K562 (cell line): ENCODE measurements at places on chromosomes 2 and 18.

GRCh38 chr18:9867071-9867594, 18.6 kb upstream of the TXNDC2 start:
- DNase-seq = no peak

GRCh38 chr2:177172034-177172880, 40.3 kb upstream of the HNRNPA3 start:
- DNase-seq = no peak

DNA sequence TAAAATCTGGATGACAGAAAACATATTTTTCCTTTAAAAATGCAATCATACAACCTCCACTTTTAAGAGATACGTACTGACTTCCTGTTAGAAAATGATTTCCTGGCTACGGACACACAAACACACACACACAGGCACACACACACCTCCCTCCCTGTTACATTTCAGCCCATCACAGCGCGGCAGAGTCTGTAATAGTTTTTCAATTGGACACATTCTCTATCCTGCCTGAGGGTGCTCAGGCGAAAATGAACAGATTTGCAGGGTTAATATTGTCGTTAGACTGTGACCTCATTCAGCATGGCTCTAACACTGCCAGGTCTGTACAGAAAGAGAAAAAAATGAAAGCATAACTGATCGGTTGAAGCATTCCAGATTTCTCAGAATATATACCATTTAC, 45.0 kb downstream of the KCTD1 start:
- DNase-seq = no peak

DNA sequence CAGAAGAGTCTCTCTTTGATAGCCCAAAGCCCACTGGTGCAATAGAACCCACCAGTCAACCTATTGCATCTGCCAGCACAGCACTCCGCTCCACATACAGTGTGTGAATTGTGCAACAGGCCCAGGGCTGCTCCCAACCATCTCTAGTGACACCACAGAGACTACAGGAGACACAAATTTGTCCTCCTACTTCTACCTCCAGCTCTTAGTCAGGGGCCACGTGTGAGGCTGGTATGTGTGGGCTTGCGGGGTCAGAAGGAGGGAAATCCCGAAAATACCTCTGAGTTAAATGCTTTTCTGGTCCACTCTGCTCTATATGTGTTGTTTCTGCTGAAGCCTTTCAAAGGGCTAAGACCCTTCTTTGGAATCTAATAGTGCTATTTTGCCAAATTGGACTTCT, 18.0 kb downstream of the DGUOK start:
- no peak for DNase-seq

- no peak for DNase-seq
Observed at GRCh38 chr2:150142561-150142960, 344.9 kb downstream of the RND3 start.

DNA sequence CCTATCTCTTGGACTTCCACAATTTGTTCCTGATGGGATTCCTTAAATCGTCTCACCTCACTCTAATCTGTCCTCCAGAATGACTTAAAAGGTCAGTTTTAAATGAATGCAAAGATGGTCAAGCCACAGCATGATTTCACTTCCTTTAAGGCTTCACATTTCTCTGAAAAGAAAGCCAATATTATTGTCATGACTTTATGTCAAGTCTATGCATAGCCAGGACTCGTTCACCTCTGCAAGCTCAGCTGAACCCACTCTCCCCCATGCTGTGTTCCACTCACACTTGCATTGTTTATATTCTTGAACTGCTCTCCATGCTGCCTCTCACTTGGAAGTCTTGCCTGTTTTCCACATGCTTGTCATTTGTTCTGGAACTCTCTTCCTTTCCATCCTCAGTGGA, 298.4 kb upstream of the MMADHC start:
- DNase-seq = no peak

DNA sequence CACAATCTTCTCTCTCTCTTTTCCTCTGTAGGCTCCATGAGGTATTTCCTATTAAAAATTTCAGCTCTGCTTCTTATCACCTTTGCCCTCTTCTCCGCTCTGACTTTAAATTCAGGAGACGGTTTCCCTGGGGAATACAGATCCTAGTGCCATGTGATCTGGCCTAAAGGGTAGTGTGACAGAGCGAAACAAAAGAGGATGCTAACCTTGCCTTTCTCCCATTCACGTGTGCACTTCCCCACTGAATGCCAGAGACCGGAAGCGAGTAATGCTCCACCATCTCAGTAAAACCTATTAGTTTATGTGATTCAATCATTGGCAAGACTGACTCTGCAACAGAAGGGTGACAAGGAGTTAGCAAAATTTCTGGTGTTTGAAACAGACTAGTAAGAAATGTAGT, 358.3 kb downstream of the ZNF521 start:
- DNase-seq = no peak

DNA sequence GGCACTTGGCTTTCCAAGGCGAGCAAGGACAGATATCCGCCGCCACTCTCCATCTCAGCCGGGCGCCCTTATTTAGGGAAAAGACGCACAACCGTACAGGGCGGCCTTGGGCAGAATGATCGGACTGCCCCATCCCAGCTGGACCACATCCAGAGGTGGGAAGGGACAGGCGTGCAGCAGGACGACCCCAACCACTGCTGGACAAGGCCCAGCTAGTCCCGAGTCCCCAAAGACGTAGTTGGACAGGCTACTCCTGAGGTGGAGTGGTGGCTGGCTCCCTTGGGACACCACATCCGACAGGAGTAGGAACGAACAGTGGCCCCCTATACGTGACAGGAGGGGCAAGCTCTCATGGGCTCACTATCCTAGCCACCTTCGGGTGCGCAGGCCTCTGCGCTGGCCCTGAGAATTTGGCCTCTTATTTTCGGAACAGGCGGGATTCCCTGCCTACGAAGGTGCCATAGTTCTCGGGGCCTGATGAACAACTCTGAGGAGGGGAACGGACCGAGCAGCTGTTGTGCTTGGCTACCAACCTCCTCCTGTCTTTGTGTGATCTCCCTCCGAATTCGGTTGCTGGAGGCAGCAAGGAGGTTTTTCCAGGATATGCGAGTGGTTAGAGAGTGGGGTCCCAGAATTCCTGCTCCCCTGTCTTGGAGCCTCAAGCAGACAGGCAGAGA, 2.3 kb downstream of the FEV start:
- no peak for DNase-seq

GRCh38 chr18:46013484-46014189, 46.5 kb upstream of the EPG5 start:
- no peak for DNase-seq

DNA sequence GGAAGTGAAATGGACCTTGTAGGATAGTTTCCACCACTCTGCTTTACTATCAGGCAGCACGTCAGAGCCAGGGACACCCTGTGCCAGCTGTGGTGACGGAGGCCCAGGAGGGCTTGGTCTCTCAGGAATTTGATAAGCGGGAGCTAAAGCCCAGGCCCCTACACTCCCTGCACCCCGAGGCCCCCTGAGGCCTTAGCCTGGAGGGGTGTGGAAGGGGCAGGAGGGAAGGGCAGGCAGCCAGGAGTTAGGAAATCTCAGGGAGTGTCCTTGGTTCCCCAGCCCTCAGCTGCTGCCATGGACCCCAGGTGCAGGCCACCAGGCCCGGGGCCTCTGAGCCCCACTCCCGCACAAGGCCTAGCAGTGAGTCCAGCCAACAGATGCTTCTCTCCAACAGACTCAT, 38.2 kb downstream of the PDIA6 start:
- DNase-seq = no peak

DNA sequence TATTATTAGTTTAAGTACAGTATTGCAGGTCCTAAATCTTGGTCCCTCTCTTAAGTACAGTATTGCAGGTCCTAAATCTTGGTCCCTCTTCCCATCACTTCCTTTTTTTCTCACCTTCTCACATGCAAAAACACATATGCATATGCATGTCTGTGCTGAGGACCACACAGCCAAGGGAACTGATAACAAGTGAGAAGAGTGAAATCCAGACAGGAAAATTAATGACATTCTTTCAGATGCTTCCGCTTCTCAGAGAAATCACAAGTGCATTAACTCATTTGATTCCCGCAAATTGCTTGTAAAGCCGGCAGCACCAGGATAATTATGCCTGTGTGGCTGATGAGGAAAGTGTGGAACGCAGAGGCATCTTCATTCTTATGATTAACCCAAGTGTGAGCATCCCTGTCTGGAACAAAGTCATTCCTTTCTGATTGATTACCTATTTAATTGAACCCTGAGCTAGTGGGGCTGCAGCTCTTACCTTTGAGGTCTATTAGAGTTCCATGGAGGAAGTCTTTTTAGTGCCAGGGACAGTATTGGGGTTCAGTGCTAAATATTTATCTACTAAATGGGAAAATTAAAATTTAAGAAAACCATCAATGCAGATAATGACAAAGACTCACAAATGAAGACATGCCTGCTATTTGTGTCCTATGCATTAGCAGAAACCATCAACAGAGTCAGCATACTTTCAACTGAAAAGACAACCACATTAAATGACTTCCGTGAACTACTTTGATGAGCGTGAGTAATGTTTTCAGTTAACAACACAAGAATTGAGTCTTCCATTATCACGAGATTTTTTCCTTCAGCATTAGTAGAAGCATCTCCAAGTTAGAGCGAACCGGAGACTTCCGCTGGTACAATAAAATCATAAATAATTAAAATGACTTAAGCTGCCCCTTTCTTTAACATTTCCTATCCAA, 220.4 kb upstream of the SLC35G4 start:
- DNase-seq = no peak

GRCh38 chr2:9166579-9167377, 39.8 kb upstream of the ASAP2 start:
- no peak for DNase-seq

GRCh38 chr18:62071071-62071470, 115.8 kb downstream of the PIGN start:
- no peak for DNase-seq

GRCh38 chr2:118817469-118817868, 30.0 kb downstream of the EN1 start:
- DNase-seq = no peak

- DNase-seq = no peak
Observed at GRCh38 chr2:189874586-189875320, 90.5 kb downstream of the PMS1 start.

DNA sequence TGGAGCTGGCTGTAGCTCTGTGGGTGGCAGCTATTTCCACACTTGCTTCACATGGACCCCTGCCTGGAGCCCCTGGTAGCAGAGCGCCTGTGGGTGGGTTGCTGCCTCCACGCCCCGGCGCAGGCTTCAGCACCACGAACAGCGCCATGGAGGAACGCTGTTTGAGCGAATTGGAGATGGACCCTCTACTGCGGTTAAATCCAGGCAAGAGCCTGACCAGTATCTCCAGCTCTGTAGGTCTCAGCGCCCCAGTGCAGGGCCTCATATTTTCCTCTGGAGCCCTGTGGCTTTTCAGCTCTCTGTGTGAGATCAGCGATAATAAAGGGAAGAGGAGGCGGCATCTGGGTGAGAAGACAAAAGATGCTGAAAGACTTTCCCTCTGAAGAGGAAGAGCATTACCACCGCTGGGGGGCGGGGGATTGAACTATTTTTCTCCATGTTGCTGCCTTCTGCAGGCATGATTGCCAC, 12.0 kb downstream of the ONECUT2 start:
- DNase-seq = no peak

GRCh38 chr2:9237831-9238230, 31.2 kb downstream of the ASAP2 start:
- no peak for DNase-seq

DNA sequence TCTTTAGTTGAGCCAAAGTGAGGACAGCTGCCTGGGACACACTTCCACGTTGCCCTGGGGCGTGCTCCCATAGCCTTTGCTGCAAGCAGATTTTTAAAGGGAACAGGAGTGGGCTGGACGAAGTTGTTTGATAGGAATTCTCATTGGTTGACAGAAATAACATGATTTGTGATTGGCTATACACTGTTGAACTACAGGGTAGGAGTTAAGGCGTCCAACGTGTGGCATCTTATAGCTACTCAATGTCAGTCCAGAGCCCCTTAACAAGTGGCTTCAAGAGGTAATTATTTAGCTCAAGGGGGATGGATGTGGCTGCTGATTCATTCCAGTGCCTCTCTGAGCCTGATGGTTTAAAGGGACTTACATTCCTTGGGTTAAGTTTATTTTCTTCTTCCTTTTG, 65.5 kb downstream of the ACAA2 start:
- no peak for DNase-seq

DNA sequence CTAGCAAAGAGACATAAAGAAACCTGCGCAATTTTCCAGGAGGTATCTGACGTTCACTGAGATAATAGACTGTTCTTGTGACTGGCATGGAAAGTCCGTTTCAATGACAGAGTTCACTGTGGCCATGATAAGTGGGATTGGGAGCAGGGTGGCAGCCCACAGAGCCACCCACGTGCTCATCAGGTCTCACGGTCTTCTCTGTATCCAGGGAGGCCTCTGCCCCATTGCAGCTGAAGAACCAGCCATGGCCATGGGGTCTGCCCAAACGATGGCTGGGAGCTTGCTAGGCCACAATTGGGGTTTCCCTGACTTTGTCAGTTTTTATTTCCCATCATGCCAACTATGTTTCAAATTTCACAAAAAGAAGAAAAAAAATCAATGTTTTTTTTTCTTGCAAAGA, 57.2 kb downstream of the PDCL3 start:
- DNase-seq = no peak

- no peak for DNase-seq
Observed at GRCh38 chr2:113309655-113310387, 31.1 kb upstream of the PAX8 start.
